Hair follicular keratinocyte (primary cell): ENCODE measurements at places on chromosomes 12 and 14. TPM values are rescaled to one million over a fixed set of nuclear protein-coding genes. Genes with fewer than 3 reads are reported as not detected.

The TAS2R46 gene
- not detected in 2 replicates for total RNA-seq

The GPR84 gene
- 0.23 TPM in 1 of 2 replicates, not detected in the other for total RNA-seq

The SLC25A47 gene
- not detected in 2 replicates for total RNA-seq

The SRRM4 gene
- not detected in 2 replicates for total RNA-seq

The SOAT2 gene
- not detected in 2 replicates for total RNA-seq

The TROAP gene
- 6.7 and 23.1 TPM in 2 replicates for total RNA-seq

The ASCL1 gene
- total RNA-seq, result not detected in 2 replicates

The CIT gene
- total RNA-seq, result 8.4 and 16.1 TPM in 2 replicates

The CLEC4E gene
- total RNA-seq, result not detected in 2 replicates

The TMEM233 gene
- under 0.01 TPM in 1 of 2 replicates, not detected in the other for total RNA-seq

The OR4E1 gene
- total RNA-seq, result not detected in 2 replicates
